ENCODE measurements at places on chromosomes 7 and 10. TPM values are rescaled to one million over a fixed set of nuclear protein-coding genes. Genes with fewer than 3 reads are reported as not detected.
A peak's percentile ranks its signal among the peaks of the same experiment; 100 is the strongest.

The LRRTM3 gene
- total RNA-seq, result 0.60 TPM

DNA sequence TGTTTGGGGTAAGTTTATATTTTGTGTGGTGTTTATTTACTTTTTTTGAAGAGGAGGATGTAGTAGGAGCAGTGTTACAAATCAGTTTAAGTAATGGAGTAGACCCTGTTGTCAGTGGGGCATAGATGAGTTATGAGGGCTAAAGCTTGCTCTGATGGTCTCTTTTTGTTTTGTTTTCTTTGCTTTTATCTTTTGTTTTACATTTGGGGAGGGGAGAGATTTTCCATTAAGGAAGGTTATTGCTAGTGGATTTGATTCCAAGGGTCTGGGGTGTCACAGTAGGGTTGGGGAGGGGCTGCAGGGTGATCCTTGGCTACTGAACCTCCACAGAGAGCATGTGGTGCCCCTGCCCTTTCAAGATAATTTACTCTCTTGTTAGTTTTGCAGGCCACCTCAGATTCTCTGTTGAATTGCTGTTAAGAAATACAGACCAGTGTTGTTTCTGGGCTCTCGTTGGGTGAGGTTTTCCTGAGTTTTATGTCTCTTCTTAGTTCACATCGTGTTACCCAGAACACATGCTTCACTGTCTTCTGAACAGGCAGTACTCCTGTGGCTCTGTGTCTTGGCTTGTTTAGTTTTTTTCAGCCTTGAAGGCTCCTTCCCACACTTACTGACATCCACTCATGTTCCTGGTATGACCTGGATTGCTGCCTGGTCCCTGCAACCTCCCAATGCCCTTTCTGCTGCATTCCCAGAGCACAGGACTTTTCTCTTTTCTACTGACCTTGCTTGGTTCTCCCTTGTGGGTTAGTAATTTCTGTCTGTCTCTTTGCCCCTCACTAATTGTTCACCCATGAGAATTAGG is 4.2 kb downstream of the KIFBP start:
- peak; percentile 62 for DNase-seq
- H3K4me3 ChIP-seq, result no peak overlapping the region
- no peaks in the 10 kb centered on the region for H3K36me3 ChIP-seq

DNA sequence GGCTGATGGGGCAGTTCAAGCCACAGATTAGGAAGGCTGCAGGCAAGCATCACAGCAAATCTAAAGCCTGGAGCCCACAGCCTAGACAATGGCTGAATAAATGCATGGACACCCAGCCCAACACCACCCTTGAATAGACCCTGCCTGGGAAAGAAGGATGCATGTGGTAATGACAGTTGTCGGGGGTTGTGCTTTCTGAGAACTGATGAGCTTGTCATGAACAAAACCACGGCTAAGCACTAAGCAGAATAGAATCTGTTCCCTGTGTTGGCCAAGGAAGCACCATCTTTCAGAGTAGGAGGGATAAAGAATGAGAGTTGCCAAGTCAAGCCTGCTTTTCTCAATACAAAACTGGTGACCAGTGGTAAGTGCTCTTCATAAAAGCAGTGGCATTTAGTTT is 66.1 kb upstream of the JCAD start:
- DNase-seq, result no peak
- H3K27ac ChIP-seq, result no peak overlapping the region
- H3K4me3 ChIP-seq, result no peak overlapping the region
- no peaks in the 10 kb centered on the region for H3K36me3 ChIP-seq
- no peaks in the 10 kb centered on the region for H3K4me1 ChIP-seq

The CYP2C19 gene
- not detected for total RNA-seq

The SLC39A12 gene
- total RNA-seq, result not detected

GRCh38 chr10:79058899-79059841 is 9.6 kb upstream of the ZMIZ1 start:
- H3K27ac ChIP-seq, result no peak overlapping the region
- peak; percentile 18 for DNase-seq
- H3K4me1 ChIP-seq, result no peaks in the 10 kb centered on the region
- no peak overlapping the region for H3K4me3 ChIP-seq

GRCh38 chr10:60878224-60878623 is 65.8 kb downstream of the RHOBTB1 start:
- no peak overlapping the region for H3K4me3 ChIP-seq
- DNase-seq, result no peak
- H3K27me3 ChIP-seq, result no peaks in the 10 kb centered on the region
- H3K4me1 ChIP-seq, result no peaks in the 10 kb centered on the region
- H3K36me3 ChIP-seq, result no peaks in the 10 kb centered on the region
- no peak overlapping the region for H3K27ac ChIP-seq

The MICALL2 gene
- 8.6 TPM for total RNA-seq

GRCh38 chr10:89167915-89168314 is 39.2 kb downstream of the CH25H start:
- no peak overlapping the region for H3K27ac ChIP-seq
- DNase-seq, result no peak
- H3K4me1 ChIP-seq, result no peaks in the 10 kb centered on the region
- no peaks in the 10 kb centered on the region for H3K36me3 ChIP-seq
- no peaks in the 10 kb centered on the region for H3K27me3 ChIP-seq

- H3K27me3 ChIP-seq, result no peaks in the 10 kb centered on the region
- H3K36me3 ChIP-seq, result no peaks in the 10 kb centered on the region
- no peak overlapping the region for H3K27ac ChIP-seq
- H3K4me3 ChIP-seq, result no peak overlapping the region
These were observed 26.7 kb upstream of the CDCA7L start for GRCh38 chr7:21972397-21972784.

- no peaks in the 10 kb centered on the region for H3K4me1 ChIP-seq
- no peaks in the 10 kb centered on the region for H3K36me3 ChIP-seq
- no peak overlapping the region for H3K4me3 ChIP-seq
- H3K27me3 ChIP-seq, result no peaks in the 10 kb centered on the region
- DNase-seq, result no peak
These were observed 46.7 kb upstream of the WNT16 start for GRCh38 chr7:121282129-121282528.

The ALKBH4 gene
- total RNA-seq, result 12.2 TPM

- no peaks in the 10 kb centered on the region for H3K27me3 ChIP-seq
- peaks cover 1% of the 10 kb centered on the region for H3K4me1 ChIP-seq
- H3K4me3 ChIP-seq, result no peak overlapping the region
- DNase-seq, result no peak
- no peaks in the 10 kb centered on the region for H3K36me3 ChIP-seq
These were observed 32.3 kb upstream of the NUB1 start for GRCh38 chr7:151309311-151309710.

DNA sequence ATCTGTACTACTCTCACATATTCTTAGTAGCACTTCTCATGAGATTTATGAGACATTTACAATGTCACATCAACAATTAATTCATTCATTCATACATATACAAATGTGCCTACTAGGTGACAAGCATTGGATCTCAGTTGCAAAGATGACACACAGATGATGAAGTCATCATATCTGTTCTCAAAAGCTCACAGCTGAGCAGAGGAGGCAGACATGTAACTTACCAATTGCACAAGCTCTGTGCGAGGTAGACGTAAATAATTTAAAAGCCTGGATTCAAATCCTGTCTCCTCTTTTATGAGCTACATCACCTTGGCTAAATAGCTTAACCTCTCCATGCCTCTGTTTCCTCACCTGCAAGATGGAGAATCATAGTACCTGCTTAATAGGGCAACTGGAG is 109.4 kb upstream of the FAM133B start:
- H3K27ac ChIP-seq, result no peak overlapping the region
- H3K27me3 ChIP-seq, result no peaks in the 10 kb centered on the region
- DNase-seq, result no peak
- H3K4me3 ChIP-seq, result no peak overlapping the region
- peaks cover 5% of the 10 kb centered on the region for H3K4me1 ChIP-seq
- H3K36me3 ChIP-seq, result no peaks in the 10 kb centered on the region

- no peaks in the 10 kb centered on the region for H3K36me3 ChIP-seq
- no peaks in the 10 kb centered on the region for H3K4me1 ChIP-seq
- no peak for DNase-seq
- no peaks in the 10 kb centered on the region for H3K27me3 ChIP-seq
These were observed 36.2 kb downstream of the AGAP4 start for GRCh38 chr10:45811075-45811474.

- H3K27me3 ChIP-seq, result no peaks in the 10 kb centered on the region
- no peaks in the 10 kb centered on the region for H3K4me1 ChIP-seq
- no peak overlapping the region for H3K27ac ChIP-seq
- no peak overlapping the region for H3K4me3 ChIP-seq
These were observed 475.6 kb downstream of the PTPRN2 start for GRCh38 chr7:158111906-158112570.

The PLXDC2 gene
- total RNA-seq, result 43.4 TPM

- DNase-seq, result no peak
- peaks cover 10% of the 10 kb centered on the region for H3K4me1 ChIP-seq
- no peak overlapping the region for H3K4me3 ChIP-seq
- no peaks in the 10 kb centered on the region for H3K36me3 ChIP-seq
These were observed 24.7 kb upstream of the MACC1 start for GRCh38 chr7:20241911-20242261.

The ASB15 gene
- not detected for total RNA-seq

The EGR2 gene
- 6.0 TPM for total RNA-seq

DNA sequence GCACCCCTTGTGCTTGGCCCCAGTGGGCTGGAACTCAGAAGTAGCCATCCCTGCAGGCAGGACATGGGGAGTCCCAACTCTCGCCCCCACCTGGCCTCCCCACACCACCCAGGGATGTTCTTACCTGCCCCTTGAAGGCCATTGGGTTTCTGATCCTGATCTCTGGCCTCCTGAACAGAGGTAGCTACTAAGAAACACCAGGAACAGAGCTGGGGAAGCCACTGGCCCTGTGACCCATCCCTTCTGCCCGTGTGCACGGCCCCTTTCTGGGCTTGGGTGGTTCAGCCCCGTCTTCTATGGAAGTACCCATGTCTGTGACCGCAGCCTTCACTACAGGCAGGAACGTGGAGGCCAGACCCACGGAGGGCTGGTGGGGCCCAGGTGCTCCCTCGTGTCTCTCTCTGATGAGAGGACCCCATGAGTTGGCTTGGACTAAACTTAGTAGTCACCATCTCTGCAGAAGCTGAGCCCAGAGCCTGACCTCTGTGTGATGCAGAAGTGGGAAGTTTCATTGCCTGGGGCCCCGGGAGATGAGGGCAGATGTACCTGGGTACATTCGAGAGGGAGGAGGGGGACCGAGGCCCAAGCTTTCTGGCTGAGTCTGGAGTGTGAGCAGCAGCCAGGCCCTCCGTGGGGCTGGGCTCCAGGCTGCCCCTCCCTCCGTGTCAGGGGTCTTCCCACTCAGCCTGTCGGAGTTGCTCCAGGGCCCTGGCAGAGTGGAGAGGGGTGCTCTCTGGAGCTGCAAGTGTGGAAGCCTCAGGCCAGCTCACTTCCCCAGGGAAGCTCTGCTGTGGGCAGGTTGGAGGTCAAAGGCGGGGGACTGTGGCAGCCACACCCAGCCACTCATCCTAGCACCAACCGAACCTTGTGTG is 81.0 kb downstream of the MKI67 start:
- DNase-seq, result no peak
- H3K27ac ChIP-seq, result no peak overlapping the region
- H3K4me3 ChIP-seq, result no peak overlapping the region
- no peaks in the 10 kb centered on the region for H3K36me3 ChIP-seq

DNA sequence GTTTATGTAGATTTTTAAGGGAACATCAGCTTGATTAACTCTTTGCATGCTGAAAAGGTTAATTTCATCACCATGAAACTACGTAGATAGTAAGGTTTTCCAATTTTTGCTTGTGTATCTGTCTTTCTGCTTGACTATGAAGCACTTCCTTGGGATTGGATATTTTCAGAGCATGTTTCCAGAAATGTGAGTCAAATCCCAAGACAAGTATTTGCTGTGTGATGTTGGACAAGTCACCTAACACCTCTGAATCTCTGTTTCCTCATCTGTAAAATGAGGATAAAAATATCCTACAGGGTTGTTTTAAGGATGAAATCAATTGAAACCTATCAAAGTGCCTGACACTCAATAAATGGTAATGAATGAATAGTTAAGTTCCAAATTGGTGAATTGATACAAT is 42.4 kb downstream of the ANK3 start:
- no peak for DNase-seq
- no peaks in the 10 kb centered on the region for H3K36me3 ChIP-seq
- H3K27me3 ChIP-seq, result no peaks in the 10 kb centered on the region
- H3K27ac ChIP-seq, result no peak overlapping the region
- H3K4me3 ChIP-seq, result no peak overlapping the region

The TLX1 gene
- not detected for total RNA-seq

DNA sequence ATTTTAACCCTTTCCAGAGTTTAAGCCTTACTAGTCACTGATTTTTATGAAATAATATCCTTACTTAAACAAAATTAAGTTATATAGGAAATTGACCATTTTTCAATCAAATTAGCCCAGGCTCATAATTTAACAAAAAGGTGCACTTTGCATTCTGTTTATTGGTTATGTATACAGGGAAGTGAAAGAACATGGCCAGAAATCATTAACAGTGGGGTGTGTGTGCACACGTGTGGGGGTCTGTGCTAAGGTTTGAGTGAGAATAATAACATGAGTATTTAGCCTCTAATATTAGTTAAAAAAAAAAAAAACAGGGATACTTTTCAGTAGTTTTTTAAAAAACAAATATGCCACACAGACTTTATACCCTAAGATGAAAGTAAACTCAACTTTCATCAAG is 510.5 kb upstream of the PFKP start:
- H3K4me1 ChIP-seq, result no peaks in the 10 kb centered on the region
- no peak overlapping the region for H3K27ac ChIP-seq
- no peaks in the 10 kb centered on the region for H3K27me3 ChIP-seq
- DNase-seq, result no peak
- no peaks in the 10 kb centered on the region for H3K36me3 ChIP-seq

GRCh38 chr7:6171532-6172223 is 100.7 kb downstream of the CYTH3 start:
- H3K36me3 ChIP-seq, result no peaks in the 10 kb centered on the region
- no peak overlapping the region for H3K4me3 ChIP-seq
- no peaks in the 10 kb centered on the region for H3K27me3 ChIP-seq

DNA sequence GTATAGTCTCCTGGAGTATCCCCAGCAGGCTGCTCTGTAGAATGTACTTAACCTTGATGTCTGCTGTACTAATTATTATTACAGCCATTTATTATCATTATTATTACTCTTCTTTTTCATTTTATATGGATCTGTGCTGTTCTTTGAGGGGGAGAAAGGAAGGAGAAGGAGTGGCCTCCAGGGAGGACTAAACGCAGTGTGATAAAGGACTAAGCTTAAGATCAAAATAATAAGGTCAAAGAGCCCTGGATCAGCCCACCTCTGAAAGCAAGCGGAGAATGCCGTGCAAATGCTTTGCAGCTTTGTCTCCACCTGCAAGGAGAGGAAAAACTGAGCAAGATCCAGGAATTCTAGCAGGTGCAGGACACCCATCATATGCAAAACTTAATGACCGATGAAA is 65.3 kb downstream of the RELN start:
- no peak overlapping the region for H3K4me3 ChIP-seq
- no peaks in the 10 kb centered on the region for H3K4me1 ChIP-seq
- no peak overlapping the region for H3K27ac ChIP-seq
- H3K36me3 ChIP-seq, result no peaks in the 10 kb centered on the region

- H3K27me3 ChIP-seq, result no peaks in the 10 kb centered on the region
- H3K27ac ChIP-seq, result no peak overlapping the region
- no peak overlapping the region for H3K4me3 ChIP-seq
- no peaks in the 10 kb centered on the region for H3K36me3 ChIP-seq
These were observed 41.7 kb upstream of the UBE3C start for GRCh38 chr7:157097056-157097329.
